Stimulated activated CD4-positive, alpha-beta T cell treated with anti-CD3 and anti-CD28 coated beads, Interleukin-4, amount 100 ng/mL, for 24 hours (primary cell): ENCODE measurements at places on chromosomes 16 and 17.
A peak's percentile ranks its signal among the peaks of the same experiment; 100 is the strongest.

DNA sequence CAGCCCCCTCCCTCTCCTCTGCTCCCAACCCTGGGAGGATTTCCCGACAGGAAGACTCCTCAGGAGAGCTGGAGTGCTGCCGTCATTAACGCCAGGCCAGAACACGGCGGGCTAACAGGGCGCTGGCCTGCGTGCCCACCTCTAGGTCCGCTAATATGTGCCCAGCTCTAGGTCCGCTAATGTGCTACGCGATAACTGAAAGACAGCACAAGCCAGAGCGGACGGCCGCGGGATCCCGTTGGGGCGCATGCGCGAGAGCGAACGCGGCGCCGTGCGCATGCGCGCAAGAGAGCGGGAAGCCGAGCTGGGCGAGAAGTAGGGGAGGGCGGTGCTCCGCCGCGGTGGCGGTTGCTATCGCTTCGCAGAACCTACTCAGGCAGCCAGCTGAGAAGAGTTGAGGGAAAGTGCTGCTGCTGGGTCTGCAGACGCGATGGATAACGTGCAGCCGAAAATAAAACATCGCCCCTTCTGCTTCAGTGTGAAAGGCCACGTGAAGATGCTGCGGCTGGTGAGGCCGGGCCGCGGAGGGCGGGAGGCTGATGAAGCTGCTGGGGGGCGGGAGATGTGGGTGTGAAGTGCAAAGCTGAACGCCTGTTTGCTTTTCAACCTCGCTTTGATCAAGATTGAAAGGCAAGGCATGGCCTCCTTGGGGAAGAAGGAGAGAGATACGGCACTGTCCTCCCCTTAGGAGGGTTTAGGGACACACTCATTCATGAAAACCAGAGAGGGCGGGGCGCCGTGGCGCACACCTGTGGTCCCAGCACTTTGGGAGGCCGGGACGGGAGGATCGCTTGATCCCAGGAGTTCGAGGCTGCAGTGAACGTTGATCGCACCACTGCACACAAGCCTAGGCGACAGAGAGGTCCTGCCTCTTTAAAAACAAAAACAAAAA, at the start of gene CKLF:
TSS of gene CKLF (plus strand) at position 291 of the 892 bp plus-strand sequence. CDS start at position 431, 140 bp downstream.
- DNase-seq = peak; percentile 89

DNA sequence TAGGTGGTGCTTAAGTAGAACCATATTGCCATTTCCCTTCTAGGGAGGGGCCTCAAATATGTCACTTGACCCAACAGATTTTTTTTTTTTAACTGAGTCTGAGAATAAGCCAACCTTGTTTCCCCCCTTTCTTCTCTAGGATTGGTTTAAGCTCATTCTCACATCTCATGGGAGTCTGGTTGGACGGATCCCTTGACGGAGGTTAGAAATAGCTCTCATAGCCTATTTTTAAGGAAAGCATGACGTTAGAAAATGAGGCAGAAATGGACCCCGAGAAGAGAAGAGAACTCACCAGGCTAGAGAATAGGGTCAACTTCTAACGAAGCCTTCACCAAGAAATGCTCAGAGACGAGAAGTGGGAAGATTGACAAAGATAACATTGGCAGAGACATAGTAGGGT, 95.1 kb upstream of the ZFHX3 start:
- no peak for DNase-seq

GRCh38 chr16:70695331-70696070, 9.6 kb upstream of the MTSS2 start:
- no peak for DNase-seq

DNA sequence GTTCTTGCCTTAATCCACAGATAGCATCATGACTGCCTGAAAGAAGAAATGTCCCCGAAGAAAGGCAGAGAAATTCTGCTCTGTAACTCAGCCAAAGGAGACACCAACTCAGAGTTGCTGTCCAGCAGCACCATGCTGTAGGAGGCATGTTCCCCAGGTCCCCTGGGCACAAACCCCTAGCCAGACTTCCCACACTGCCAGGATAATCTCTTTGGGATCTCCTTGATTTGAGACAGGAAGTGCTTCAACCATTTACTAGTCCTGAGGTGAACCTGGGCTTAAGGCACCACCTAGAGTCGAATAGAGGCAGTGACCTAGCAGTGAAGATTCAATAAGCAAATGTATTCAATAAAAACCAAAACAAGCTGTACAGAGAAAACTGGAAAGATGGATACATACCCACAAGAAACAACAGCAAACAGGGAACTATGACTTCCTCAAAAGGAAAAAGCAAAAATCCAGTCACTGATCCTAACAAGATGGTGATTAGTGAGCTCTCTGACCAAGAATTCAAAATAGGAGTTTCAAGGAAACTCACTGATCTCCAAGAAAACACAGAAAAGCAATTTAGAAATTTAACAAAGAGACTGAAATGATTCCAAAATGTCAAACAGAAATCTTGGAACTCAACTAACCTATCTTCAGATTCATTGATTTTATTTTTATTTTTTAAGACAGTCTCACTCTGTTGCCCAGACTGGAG, 5.7 kb downstream of the OR4D2 start:
- peak; percentile 45 for DNase-seq

DNA sequence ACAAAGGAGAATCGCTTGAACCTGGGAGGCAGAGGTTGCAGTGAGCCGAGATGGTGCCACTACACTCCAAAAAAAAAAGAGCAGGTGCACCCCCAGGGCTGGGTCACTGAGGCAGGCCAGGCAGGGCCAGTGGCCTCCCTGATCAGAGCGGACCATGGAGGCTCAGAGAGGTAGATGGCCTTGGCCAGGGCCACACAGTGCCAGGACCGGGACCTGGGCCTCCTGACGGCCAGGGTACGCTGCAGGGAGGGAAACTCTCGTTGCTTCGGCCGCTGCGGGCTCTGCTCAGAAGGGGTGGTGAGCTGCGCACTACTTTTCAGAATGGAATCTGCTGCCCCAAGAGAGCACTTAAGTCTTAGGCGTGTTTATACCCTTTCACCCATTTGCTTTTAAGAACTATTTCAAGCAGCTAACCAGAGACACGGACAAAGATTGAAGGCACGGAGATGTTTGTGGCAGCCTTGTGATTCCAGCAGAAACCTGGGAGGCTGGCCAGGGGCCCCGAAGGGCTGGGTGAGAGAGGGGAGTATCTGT, 17.1 kb downstream of the MYO1C start:
- no peak for DNase-seq

DNA sequence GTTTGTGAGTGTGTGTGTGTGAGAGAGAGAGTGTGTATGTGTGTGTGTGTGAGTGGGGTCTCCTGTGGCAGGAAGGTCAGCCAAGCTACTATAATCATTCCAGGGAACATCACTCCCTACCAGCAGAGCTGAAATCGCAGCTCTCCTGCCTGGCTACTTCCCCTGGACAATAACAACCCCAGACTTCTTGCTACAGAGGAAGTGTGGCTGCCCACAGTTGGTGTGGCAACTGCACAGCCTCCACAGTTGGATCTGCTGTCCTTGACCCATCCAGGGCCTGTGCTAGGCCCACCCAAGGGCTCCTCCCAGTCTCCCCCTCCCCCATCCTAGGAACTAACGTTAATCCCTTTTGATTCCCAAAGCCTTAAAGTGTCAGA, 1.5 kb downstream of the SLC13A5 start:
- no peak for DNase-seq

DNA sequence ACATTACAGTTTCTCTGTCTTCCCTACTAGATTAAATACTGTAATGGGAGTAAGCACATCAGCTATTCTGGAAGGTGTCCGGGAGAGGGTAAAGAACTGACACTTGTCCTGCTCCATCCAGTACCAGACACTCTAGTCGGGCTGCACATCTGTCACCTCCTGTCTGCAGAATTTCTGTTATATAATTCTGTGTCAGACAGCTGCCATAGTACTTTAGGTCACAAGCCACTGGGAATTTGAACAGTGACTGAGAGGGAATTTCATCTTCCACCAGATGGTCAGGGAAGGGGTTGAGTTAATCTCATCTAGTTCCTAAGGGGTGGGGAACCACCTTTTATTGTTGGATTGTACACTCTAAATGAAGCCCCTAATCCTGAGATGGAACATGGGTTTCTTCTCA, 58.6 kb upstream of the NUDT7 start:
- DNase-seq = no peak

- DNase-seq = no peak
Observed at GRCh38 chr16:74070237-74070636, 226.4 kb upstream of the PSMD7 start.

- no peak for DNase-seq
Observed at GRCh38 chr17:66684731-66685130, 150.2 kb upstream of the CACNG5 start.

DNA sequence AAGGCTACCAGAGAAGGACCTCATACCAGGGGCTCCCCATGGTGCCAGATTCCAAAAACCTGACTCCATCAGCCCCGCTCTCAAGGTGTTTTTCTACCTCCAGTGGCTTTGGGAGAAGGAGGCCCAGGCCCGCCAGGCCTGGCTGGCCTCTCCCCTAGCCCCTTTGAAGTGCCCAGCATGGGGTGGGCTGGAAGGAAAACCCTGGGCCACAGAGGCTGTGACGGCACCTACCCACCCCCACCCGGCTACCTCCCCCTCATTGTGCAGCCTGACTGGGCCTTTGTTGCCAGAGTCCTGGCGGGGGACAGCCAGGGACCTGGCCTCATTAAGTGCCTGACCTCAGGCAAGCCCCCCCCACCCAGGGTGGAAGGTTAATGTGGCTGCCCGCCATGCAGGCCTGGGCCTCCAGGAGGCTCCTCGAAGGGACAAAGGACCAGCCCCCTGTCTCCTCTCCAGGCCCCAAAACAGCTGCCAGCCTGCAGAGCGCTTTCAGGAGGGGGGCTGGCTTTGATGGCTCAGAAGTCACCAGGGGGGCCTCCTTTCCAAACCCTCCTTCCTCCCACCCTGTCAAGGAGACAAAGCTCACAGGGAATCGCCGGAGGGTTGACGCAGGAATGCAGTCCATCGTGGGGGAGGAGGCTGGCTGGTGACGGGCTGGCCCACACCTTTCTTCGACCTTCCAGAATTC, 159.4 kb downstream of the ZNF423 start:
- no peak for DNase-seq

DNA sequence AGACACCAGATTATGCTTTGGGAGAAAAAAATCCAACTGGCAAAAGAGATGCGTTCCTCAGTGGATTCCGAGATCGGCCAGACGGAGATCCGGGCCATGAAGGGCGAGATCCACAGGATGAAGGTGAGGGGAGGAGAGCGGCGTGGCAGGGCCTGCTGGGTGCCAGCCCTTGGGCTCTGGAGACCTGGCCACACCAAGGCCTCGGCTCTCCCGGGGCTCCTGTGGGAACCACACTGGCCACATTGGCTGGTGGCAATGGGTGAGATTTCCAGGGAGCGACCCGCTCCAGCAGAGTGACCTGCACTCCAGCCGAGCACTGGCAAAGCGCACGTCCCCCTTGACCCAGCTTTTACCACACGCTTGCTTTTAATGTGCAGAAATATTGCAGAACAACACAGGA, 11.6 kb upstream of the GAA start:
- DNase-seq = no peak

DNA sequence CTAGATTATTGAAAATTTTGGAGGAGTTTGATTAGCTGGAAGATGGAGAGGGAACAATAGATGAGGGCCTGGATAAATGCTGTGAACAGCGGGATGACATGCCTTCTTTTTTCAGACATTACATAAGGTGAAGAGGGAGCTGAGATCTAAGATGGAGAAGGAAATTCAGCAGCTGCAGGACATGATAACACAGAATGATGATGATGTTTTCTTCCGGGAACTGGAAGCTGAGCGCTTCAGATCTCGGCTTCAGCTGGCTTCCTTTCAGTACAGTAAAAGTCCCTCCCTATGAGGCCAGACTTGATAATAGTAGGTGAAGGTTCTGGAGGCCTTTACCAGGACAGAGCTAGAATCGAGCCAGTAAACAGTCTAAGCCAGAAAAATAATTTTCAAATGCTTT, 30.7 kb downstream of the CEP95 start:
- DNase-seq = no peak

DNA sequence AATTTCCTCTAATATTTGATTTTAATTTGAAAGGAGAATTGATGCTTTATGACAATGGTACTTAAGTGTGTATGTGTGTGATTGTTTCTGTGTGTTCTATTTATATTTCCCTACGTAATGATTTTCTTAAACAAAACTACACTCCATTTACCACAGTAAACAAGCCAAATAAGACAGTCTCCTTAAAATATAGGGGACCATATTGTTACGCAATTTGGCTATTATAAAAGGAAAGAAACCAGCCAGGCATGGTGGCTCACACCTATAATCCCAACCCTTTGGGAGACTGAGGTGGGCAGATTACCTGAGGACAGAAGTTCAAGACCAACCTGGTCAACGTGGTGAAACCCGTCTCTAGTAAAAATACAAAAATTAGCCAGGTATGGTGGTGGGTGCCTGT, 1134.1 kb downstream of the CDH8 start:
- DNase-seq = no peak

- no peak for DNase-seq
Observed at GRCh38 chr17:155576-155975, 18.2 kb downstream of the SCGB1C2 start.

DNA sequence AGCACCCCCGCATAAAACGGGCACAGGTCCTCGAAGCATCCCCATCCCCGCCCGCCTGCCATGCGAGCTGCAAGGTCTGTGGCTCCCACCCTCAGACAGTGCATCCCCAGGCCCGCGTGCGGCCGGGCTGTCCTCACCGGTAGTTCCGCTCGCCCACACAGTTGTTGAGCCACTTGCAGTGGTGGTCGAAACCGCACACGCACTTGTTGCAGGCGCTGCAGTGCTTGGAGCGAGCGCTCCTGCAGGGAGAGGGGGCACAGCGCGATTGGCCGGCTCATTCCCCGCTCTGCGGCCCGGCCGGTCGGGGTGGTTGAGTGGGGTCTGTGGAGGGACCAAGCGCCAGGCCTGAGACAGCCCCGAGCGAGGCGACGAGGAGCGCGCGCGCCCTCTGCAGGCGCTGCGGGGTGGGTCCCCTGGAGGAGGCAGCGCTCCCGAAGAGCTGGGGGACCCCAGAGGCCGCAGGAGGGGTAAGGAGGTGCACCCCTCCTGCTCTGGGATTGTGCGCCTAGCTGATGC, 6.0 kb upstream of the TPPP3 start:
- peak; percentile 53 for DNase-seq

DNA sequence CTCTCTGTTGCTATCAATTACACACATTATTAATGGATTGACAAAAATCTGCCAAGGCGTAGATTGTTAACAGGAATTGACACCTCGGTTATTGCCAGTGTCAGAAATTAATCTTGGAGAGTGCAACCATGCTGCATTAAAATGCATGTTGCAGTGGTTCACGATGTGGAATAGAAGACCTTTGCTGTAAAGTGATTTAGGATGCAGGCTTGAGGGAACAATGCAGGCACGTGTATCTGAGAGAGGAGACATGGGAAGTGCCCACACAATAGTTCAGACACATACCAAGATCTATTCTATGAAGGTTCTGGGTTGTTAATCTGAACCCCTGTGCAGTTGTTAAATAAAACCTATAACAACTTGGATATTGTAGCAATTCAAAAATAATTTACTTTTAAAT, 1032.8 kb upstream of the CDH8 start:
- DNase-seq = no peak
